HS-27A (cell line): ENCODE measurements at places on chromosomes 12 and 14.

- DNase-seq: no peak
Observed at GRCh38 chr12:120939523-120939922, 35.4 kb upstream of the SPPL3 start.

GRCh38 chr12:114285554-114285953, 120.4 kb downstream of the TBX5 start:
- DNase-seq: no peak

GRCh38 chr14:101858791-101859537, 97.5 kb downstream of the PPP2R5C start:
- no peak for DNase-seq

GRCh38 chr12:111123390-111123789, 203.0 kb upstream of the MYL2 start:
- DNase-seq: no peak

- no peak for DNase-seq
Observed at GRCh38 chr14:72921396-72921795, 4.9 kb upstream of the DCAF4 start.

DNA sequence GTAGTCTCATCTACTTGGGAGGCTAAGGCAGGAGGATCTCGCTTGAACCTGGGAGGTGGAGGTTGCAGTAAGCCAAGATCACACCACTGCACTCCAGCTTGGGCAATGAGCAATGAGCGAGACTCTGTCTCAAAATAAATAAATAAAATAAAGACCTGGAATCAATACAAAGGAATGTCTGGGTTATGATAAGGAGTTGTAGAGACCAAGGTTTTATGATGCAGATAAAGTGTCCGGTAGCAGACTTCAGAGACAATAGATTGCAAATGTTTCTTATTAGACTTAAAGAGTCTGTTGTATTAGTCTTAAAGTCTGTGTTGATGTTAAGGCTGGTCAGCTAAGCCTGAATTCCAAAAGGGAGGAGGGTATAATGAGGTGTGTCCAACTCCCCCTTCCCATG, 35.2 kb upstream of the RNASE1 start:
- DNase-seq: no peak

DNA sequence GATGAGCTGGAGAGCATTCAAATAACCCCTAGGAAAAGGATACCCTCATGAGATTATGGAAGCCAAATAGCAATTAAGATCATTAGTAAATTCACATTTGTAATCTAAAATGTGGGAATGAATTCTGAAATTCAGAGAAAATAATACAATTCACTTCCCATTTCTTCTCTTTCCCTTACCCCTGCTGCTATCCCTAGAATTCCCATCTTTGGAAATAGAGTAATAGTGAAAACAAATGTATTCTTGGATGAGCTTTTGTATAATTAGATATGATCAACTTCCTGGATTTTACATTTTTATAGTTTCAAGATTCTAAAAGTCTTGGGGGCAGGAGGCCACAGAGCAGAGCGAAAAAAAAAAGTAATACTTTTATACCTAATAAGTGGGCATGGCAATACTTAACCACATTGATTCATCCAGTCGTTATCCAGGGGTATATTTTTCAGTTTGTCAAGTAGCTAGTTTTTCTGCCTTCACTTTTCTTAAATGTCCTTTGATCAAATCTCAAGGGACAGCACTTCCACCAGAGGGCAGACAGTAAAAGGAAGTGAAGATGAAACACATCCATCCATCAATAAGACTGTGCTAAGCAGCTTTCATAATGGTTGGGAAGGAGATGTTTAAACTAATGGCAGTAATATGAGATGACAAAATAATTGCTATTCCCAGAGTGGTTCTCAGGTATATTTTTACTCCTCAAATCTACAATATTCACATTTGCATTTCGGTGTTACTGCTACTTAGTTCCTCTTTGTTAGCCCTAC, 401.3 kb downstream of the DIO2 start:
- no peak for DNase-seq

- peak; percentile 62 for DNase-seq
Observed at GRCh38 chr12:26298785-26299621, 103.6 kb downstream of the SSPN start.

- DNase-seq: no peak
Observed at GRCh38 chr12:11823593-11823992, 174.1 kb downstream of the ETV6 start.

DNA sequence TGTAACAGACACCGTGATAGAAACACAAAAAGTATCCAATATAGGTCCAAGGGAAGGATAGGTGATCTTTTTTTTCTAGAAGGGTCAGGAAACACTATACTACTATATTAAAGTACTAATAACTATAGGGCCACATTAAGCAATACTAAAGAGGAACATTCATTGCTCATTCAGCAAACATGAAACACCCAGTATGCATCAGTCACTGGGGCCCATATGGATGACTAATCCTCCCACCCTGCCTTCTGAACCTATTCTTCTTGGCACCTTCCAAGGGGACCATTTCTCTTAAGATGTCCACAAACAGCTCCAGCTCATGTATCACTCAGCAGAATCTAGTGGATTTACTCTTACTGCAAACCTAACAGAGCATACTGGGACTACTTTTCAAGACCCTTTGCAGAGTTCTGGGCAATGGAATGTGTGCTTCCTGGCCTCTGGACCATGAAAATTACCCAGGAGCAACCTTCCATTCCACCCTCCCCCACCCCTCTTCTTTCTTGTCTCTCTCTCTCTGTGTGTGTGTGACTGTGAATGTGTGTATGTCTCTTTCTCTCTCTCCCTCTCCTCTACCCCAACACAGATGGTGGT, 187.9 kb downstream of the EPS8 start:
- peak; percentile 83 for DNase-seq

GRCh38 chr14:87156878-87157277, 836.1 kb downstream of the GALC start:
- DNase-seq: no peak

GRCh38 chr12:2035431-2036055, 17.2 kb upstream of the CACNA1C start:
- DNase-seq: no peak

DNA sequence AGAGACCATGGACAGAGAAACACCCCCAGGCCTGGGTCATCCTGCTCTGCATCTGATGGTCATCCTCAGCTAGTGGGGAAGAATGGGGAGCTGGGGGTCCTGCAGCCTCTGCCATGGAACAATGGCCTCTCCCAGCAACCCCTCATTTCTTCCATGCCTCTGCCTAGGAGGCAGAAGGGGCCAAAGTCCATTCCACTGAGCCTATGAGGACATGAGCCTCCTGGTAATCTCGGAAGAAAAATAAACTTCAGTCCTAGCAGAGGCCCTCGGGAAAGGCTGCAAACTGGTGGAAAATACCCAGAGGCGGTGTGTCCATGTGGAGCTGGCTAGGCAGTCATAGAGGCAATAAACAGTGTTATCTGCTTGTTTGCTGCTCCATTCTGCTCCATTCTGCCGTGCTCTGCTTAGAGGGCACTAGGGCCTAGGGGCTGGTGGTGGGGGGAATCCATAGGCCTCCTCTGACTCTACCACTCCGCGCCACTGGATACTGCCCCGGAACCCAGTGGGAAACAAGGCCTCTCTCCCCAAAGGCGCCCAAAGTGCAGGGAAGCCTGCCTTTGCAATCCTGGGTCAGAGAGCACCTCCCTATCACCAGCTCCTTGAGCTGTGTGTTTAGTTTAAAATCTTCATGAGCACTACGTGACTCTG, 4.5 kb downstream of the PGF start:
- no peak for DNase-seq

- no peak for DNase-seq
Observed at GRCh38 chr14:22849212-22849819, 12.9 kb downstream of the MMP14 start.

DNA sequence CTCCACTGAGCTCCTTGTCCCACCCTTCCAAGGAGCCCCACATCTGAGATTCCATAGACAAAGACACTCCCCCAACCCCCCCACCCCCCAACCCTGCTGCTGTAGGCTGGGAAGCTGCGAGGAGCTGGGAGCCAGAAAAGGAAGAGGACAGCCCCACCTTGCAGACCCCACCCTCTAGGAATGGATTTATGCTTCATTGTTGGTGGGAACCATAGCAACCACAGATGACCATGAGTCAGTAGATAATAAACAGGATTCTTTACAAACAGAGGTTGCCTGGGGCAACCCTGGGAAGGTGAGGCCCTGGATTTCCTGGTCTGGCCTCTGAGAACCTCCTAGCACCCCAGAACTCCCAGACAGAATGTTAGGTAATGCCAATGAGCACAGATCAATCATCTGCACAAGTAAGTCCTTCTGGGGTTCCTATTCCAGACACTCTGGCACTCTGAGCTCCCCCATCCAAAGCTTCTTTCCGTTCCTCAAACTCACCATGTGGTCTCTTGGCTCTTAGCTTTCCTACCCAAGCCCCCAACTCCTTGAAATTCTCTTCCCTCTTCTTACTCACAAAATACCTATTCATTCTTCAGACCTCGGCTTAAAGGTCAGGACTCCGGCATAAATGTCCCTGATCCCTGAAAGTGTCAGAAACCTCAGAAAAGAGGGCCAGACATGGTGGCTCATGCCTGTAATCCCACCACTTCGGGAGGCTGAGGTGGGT, 15.2 kb upstream of the PLEKHG6 start:
- DNase-seq: no peak
